ENCODE measurements at places on chromosomes 12 and 14.

DNA sequence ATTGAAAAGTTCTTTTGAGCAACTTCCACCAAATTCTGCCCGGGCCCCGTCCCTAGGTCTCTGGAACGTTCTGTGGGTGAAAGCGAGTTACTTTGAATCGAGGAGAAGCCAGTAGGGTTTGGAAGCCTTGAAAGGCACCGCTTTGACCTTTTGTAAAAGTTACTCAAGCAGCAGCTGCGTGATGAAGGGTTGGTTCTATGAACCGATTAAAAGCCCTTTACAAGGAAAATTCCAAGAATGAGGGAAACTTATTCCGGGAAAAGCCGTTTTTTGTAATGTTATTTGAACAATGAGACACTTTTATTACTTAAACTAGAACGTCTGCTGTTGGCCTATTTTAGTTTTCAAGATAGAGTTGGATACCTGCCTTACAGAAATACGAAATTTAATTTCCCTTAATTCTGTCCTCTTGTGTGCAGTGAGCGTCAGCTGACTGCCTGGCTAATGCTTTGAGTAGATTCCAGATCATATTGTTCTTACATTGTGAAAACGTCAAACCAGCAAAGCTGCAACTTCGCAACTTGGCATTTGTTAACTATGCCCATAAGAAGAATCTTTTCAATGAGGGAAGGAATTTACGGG lies 906 bp downstream of the LARP4 start:
- no peak for DNase-seq

DNA sequence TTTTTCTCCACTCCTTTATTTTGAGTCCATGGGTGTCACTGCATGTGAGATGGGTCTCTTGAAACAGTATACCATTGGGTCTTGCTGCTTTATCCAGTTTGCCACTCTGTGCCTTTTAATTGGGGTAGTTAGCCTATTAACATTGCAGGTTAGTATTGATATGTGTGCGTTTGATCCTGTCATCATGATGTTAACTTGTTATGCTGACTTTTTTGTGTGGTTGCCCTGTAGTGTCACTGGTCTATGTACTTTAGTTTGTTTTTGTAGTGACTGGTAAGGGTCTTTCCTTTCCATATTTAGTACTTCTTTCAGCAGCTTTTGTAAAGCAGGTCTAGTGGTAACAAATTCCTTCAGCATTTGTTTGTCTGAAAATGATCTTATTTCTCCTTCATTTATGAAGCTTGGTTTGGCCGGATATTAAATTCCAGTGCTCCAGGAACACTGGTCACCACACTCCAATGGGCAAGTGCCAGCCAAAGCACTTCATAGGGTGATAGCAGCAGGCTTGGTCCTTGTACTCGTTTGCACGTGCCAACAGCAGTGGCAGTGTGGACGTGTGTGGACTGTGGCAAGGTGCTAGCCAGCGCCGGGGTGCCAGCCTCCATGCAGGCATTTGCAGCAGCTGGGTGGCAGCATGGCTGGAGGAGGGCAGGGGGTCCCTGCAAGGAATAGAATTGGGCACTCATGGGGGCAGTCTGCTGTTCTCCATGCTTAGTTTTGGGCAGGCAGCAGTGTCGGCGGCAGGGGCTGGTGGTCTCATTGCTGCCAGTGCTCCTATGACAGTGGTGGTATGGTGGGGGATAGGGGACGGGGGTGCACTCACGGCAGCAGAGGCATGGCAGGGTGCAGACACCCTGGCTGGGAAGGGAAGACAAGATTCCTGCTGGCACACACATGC lies 53.5 kb downstream of the FRS2 start:
- DNase-seq = no peak

GRCh38 chr12:58369576-58369975 lies 428.2 kb downstream of the ATP23 start:
- DNase-seq = no peak

- DNase-seq = no peak
Measured at GRCh38 chr14:26841326-26841725, 243.5 kb upstream of the NOVA1 start.

GRCh38 chr12:65055859-65056258 lies 65.2 kb downstream of the WIF1 start:
- no peak for DNase-seq

GRCh38 chr12:5907807-5908206 lies 37.3 kb downstream of the ANO2 start:
- no peak for DNase-seq

DNA sequence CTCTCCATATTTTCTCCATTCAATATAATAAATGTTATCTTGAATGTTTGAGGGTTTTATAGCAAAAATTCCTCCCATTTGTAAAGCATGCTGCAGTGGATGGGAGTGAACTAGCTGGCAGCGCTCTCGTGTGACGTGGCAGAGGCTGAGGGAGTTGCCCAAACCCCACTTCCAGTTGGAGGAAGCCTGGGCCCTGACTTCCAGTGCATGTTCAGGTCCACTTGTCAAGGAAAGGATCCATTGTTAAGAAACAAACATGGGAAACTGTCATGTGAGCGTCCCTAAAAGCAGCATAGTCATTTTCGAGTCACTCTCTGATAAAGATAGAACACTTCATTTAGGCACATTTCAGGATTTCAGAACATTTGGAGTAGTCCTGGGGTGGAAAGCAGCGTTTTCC lies 116.6 kb downstream of the SLC25A47 start:
- DNase-seq = no peak

DNA sequence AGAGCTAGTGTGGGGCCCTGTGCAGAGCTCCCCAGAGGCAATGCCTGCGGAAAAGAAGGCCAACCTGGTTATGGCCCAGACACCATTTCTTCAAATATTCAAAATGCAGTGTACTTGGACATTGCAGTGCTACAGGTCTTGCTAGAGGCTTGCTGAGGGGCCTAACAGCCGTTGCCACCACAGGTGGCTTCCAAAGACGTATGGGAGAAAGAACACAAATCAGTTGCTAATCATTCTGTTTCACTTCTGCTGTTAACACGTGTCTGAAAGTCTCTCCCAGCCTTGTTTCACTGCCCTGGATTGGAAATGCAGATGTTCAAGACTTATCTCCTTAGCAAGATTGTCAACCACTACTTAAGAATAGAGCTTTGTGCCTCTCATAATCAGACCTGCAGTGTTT lies 925.9 kb downstream of the GALC start:
- DNase-seq = no peak

DNA sequence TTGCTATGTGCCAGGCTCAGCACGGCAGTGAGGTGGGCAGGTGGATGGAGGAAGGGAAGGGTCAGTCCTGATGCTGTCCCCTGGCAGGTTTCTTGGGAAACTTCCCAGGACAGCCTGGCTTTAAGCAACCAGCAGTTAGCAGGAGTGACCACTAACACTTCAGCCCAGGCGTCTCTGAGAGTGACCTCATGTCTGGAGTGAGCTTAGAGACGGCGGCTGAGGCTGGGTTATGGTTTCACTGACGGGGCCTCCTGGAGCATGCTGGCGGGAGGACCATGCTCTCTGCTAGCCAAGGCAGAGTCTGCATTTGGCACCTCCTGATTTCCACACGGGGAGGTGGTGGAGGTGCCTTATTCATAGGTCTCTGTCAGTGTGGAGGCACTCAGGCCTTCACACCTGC lies 2.5 kb downstream of the HHIPL1 start:
- DNase-seq = no peak

DNA sequence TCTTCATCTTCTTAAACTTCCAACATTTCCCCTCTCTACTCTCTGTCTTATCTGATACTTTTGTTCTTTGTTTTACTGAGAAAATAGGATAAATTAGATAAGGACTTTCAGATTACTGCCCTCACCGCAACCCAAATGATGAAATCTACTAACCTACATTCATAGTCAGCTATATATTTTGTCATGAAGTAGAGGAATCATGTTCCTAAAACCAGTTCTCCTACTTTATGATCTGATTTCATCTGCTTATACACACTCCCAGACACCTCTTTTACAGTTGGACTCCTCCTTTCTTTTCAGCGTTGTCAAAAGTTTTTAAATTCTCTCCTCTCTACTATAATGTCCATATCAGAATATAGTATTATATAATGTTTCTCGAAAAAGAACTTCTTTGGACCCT lies 29.7 kb downstream of the MGAT4C start:
- no peak for DNase-seq

GRCh38 chr14:92652413-92653151 lies 95.8 kb downstream of the LGMN start:
- no peak for DNase-seq

- no peak for DNase-seq
Measured at GRCh38 chr14:103213331-103213730, 90.1 kb downstream of the TNFAIP2 start.

DNA sequence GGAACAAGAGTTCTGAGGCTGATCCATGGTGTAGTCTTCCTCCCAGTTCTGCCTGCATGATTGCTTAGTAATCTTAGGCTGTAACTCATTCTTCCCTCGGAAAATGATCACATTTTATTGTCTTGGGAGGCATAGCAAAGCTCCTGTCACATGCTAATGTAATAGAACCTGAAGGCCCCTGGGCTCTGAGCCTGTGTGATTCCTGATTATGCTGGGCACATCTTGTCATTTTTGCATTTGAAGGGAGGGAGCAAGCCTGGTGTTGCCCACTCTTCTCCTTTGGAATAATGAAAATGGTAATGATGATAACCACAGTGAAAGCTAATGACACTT lies 215.4 kb downstream of the MSRB3 start:
- no peak for DNase-seq

DNA sequence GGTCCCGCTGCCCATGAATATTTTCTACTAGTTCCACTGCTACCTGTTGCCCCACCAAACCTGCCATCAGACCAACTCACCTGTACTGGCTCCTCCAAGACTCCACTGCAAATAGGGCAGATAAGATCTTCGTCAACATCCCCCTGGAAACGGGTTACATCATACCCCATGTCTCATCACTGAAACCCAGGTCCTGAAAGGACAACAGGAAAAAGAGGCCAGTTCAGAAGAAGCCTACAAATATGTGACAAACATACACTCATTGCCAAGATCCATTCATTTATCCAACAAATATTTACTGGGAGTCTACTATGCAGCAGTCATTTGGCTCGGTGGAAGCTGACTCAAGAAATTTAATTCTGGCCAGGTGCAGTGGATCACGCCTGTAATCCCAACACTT lies 7.8 kb downstream of the RNF41 start:
- DNase-seq = no peak

DNA sequence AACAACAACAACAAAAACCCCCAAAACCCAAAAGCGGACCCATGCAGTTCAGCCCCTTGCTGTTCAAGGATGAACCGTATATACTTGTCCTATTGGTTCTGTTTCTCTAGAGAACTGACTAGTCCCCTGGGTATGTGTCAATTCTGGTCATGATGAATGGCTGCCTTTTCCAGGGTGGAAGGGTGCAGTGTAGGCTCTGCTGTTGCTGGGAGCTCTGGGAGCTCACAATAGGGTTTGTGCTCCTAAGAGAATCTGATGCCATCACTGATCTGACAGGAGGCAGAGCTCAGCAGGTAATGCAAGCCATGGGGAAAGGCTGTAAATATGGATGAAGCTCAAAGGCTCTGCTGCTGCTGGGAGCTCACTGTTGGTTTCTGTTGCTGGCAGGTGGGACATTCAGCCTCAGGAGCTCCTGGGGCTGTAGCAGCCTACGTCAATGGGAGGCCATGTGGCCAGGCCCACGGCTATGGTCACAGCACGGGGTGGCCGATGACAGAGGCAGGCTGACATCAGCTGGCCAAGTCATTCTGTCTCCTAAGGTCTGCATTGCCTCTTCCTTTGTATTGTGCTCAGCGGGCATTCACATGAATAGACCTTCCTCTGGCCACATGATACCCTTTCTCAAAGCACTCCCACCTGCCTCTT lies 37.9 kb downstream of the DLK1 start:
- no peak for DNase-seq

All from SIG-M5 (cell line).